ENCODE measurements at places on chromosomes 1 and 21.
A peak's percentile ranks its signal among the peaks of the same experiment; 100 is the strongest.

GRCh38 chr1:220011620-220012019, 34.7 kb downstream of the EPRS1 start:
- DNase-seq, result no peak

- no peak for DNase-seq
Observed at GRCh38 chr21:41668686-41669532, 97.9 kb downstream of the RIPK4 start.

DNA sequence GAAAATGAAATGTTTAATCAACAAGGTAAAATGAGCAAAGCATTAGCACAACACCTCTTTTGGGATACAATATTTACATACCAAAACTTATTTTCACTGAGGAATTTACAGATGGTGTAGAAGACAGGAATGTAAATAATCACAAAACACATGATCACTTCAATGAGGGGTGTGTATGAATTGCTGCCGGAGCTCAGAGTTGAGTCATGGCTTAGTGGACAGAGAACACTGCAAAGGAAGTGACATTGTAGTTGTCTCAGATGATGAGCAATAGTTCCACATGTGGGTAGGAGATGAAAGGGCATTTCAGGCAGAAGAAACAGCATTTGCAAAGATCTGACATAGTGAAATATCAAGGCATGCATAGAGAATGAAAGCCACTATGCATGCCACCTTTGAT, 5.6 kb upstream of the KPRP start:
- DNase-seq, result peak; percentile 39

DNA sequence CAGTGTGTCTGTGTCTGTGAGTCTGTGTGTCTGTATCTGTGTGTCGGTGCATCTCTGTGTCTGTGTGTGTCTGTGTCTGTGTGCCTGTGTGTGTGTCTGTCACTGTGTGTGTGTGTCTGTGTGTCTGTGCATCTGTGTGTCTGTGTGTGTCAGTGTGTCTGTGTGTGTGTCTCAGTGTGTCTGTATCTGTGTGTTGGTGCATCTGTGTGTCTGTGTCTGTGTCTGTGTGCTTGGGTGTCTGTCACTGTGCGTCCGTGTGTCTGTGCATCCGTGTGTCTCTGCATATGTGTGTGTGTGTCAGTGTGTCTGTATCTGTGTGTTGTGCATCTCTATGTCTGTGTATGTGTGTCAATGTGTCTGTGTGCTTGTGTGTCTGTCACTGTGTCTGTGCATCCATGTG, 44.7 kb upstream of the POFUT2 start:
- DNase-seq, result no peak

DNA sequence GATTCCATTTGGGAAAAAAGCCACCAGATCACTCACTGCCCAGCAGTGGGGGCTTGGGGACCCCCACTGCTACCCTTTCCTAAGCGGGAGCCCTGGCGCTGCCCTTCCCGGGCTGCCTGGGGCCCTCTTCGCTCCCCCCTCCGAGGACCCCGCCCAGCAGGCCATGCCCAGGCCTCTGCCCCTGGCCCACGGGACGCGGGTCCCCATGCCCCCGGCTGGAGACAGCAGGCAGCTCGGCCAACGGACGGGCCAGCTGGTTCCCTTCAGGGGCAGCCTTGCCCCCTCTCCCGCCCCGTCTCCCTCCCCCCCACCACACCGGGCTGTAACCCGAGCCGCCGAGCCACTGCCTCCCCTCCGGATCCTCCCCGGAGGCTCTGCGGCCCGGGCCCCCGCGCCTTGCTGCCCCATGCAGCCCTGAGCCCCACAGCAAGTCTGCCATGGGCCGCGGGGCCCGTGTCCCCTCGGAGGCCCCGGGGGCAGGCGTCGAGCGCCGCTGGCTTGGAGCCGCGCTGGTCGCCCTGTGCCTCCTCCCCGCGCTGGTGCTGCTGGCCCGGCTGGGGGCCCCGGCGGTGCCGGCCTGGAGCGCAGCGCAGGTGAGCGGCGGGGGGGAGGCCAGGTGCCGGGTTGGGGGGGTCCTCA, at the start of gene MMP23B:
TSS of gene MMP23B (plus strand) at position 392 of the 639 bp plus-strand sequence. CDS start at position 438, 46 bp downstream.
- no peak for DNase-seq

DNA sequence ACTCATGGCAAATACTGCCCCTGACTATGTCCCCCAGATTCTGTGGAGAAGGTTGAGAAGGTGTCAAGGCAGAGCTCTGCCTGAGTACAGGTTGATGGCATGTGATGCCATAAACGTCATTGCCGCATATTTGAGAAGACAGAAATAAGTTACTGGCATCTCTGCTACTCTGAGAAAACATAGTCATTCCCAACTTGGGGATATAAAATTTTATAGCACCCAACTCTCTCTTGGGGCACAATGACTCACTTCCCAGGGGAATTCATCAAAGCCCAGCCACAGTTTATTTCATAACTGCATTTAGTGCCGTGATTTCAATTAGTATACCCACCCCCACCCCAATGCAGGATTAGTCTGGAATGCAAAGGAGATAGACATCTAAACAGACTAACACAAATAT, 101.9 kb upstream of the TNR start:
- DNase-seq, result no peak

DNA sequence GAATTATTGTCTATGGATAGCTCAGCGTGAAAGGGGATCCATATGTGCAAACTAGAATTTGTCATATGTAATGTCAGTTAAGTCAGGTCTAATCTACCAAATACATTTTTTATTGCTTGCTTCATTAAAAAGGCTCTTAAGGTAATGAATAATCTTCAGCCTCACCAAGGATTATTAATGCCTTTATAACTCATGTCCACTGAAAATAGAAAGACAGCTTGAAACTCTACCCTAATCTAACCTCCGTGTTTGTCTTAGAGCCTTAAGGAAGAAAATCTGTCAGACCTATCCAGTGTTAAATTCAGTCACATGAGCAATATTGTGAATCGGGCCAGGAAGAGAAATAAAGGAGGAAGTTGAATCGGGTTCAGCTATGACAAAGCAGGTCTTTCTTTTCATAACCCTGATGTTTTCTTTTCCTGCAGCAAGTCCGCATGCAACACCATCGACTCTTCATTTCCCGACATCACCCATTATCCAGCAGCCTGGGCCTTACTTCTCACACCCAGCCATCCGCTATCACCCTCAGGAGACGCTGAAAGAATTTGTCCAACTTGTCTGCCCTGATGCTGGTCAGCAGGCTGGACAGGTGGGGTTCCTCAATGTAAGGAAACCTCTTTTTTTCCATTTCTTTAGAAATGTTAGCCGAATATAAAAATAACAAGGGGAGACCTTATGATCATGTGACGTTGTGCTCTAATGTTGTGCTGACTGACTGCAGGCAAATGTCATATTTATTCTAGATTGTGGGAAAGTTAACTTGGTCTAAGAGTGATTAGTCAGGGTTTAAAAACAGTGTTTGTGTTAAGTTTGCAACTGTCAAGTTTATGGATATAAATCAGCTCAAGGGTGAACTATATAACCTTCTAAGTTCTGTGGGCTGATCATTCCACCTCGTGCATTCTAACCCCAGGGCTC, 321.0 kb downstream of the TM2D1 start:
- no peak for DNase-seq

- DNase-seq, result no peak
Observed at GRCh38 chr1:110879758-110880606, 7.0 kb downstream of the CD53 start.

DNA sequence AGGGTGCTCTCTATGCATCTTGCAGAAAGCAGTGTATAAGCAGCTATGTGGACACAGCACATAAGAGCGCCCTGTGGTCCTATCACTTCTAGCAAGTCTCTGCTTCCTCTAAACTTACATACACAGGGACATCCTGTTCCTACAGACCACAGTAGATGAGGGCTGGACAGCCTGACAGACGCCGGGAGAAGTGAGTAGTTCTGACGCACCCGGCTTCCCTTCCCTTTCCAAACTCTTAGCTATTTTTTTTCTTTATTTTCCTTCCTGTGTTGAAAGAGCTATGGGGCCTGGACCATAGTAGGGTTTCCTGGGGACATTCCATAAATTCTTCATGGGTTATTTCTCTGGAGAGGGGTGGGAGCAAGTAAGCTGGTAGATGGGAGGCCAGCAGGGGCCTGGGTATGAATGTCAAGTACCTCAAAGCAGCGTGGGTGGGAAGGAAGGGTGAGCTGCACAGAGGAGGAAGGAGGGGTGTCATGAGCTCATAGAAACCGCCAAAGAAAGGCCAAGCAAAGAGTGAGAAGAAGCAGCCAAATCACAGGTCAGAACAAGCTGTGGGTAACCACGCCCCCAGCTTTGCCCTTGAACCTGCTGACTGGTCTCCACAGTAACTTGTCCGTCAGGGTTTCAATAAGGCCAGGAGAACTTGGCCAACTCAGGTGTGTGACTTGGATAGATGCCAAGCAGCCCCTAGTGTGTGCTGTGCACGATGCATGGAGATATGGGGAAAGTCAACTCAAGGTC, 36.6 kb downstream of the PLXNA2 start:
- DNase-seq, result peak; percentile 63

DNA sequence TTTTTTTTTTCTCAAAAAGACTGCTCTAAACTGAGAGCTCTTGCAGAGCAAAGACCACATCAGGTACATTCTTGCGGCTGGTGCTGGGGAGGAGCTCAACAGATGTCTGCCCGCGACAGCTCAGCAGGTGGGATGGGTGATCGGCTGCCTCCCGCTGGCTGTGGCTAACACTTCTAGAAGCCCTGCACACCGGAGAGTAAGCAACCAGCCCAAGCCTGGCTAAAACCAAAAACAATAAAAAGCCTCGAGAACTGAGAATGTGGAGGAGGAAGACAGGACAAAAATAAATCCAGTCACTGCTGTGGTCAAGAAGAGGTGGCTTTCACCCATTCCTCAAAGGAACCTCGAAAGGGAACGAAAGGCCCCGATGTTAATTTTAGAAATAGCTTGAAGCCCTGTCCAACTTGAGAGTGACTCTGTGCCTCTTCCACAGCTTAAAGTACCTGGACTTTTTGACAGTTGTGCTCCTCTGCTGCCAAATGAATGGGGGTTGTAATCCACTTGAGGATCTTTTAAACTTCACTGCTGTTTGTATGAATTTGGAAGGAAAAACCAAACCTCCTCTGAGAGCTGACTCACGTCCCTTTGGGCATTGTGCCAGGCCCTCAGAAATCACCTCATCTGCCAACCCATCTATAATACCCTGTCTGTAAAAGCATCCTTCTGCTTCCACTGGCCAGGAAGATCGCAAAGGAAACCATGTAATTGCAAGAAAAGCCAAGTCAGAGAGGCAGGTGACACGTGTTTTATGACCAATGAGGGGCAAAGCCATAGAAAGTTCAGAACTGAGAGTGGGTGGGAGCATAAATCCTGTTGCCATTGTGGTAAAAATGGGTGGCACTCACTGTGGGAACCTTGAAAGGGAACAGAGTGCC, 78.6 kb downstream of the KCNN3 start:
- DNase-seq, result no peak

GRCh38 chr1:33649759-33650158, 177.3 kb downstream of the ZSCAN20 start:
- no peak for DNase-seq

GRCh38 chr1:245246433-245246832, 91.6 kb downstream of the KIF26B start:
- no peak for DNase-seq

GRCh38 chr1:53640701-53641075, 98.3 kb downstream of the GLIS1 start:
- no peak for DNase-seq

- no peak for DNase-seq
Observed at GRCh38 chr1:176852124-176852523, 312.4 kb downstream of the ASTN1 start.

- no peak for DNase-seq
Observed at GRCh38 chr1:6184083-6184783, 4.1 kb upstream of the CHD5 start.

DNA sequence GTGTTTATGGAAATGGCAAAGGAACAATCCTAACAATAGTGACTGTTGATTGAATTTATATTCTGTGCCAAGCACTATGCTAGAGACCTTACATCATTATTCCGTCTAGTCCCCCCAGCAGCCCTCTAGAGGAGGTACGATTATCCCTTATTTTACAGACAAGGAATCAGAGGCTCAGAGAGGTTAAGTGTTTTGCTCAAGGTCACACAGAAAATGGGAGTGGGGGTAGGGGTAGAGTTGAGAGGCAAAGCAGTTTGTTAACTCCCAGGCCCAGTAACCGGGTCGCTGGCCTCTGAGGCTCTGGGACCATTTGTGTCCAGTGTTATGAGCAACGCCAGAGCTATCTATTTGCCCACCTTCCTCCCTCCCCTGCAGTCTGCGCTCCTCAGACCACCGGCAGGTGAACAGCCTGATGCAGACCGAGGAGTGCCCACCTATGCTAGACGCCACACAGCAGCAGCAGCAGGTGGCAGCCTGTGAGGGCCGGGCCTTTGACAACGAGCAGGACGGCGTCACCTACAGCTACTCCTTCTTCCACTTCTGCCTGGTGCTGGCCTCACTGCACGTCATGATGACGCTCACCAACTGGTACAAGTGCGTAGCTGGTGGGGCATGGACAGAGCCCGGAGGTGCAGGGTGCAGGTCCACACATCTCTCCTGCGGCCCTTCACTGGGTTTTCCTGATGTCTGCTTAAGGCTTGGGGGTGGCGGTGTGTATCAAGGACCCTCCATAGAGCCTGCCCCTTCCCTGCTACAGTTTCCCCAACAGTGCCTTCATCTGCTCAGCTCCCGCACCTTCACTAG, 19.8 kb downstream of the SERINC2 start:
- no peak for DNase-seq

GRCh38 chr1:159974350-159974965, 20.4 kb upstream of the SLAMF9 start:
- DNase-seq, result no peak

GRCh38 chr1:26289158-26290059, 9.5 kb downstream of the SH3BGRL3 start:
- no peak for DNase-seq

- no peak for DNase-seq
Observed at GRCh38 chr1:6554907-6555778, at the start of gene TAS1R1. Gene TAS1R1, plus strand, starts transcription at chr1:6555307. Its CDS starts 67 bp downstream, at chr1:6555374.

DNA sequence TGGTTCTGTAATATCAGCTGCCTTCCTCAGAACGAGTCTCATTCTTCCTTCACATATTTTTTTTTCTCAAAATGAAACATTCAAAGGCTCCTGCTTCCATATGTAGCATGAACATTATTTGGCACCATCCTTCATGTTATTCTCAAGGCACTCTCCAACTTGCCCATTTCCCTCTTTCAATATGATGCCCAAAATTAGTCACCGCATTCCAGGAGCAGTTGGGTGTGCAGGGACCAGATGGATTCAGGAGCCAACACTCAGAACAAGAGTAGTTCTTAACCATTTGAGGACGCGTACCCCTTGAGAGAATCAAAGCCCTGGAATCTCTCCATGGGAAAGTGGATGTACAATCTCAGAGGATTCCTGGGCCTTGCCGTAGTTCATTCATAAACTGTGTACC, 50.3 kb downstream of the KCNK1 start:
- no peak for DNase-seq

GRCh38 chr1:44654621-44655187, 19.6 kb downstream of the TMEM53 start:
- DNase-seq, result no peak

DNA sequence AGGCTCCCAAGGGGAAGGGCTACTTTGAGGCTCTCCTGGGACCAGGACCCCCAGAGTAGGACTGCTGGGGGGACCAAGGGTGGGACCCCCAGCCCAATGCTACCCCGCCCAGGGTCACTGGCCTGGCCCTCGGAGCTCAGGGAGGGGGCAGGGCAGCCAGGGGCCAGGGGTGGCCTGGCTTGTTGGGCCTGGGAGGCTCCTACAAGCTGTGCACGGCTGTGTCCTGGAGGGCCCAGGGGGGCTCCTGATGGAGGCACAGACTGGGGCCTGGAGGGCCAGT, 2.2 kb downstream of the HES4 start:
- DNase-seq, result no peak

GRCh38 chr1:107817935-107818334, 147.0 kb downstream of the VAV3 start:
- DNase-seq, result no peak

Measured in BJ (cell line).